ENCODE measurements at places on chromosomes 13 and 19. TPM values are rescaled to one million over a fixed set of nuclear protein-coding genes. Genes with fewer than 3 reads are reported as not detected.
A peak's percentile ranks its signal among the peaks of the same experiment; 100 is the strongest.

DNA sequence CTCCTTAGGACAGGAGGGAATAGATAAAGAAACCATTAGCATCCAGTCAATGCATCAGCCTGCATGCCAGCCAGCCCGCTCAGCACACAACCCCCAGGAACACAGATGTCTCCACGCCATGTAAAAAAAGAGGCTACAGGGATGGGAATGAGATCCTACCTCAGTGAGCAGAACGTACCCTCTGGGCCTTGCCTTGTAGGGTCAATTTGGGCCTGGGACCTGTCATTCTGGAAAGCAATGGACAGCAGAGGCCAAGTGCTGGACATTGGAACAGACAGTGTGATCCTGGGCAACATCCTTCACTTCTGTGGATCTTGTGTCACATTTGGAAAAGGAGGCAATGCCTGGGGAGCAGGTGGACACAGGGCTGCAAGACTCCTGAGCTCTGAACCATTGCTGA, 26.0 kb downstream of the VSTM2B start:
- no peak for DNase-seq

ZNF814 gene
- 9.1 TPM for total RNA-seq

- peak; percentile 77 for DNase-seq
Measured at GRCh38 chr19:19115954-19116353, 22.3 kb downstream of the TMEM161A start.

CEACAM16 gene
- not detected for total RNA-seq

GRCh38 chr19:4115050-4115817, 8.7 kb downstream of the MAP2K2 start:
- DNase-seq = no peak

LRRC4B gene
- total RNA-seq = 1.0 TPM

DNA sequence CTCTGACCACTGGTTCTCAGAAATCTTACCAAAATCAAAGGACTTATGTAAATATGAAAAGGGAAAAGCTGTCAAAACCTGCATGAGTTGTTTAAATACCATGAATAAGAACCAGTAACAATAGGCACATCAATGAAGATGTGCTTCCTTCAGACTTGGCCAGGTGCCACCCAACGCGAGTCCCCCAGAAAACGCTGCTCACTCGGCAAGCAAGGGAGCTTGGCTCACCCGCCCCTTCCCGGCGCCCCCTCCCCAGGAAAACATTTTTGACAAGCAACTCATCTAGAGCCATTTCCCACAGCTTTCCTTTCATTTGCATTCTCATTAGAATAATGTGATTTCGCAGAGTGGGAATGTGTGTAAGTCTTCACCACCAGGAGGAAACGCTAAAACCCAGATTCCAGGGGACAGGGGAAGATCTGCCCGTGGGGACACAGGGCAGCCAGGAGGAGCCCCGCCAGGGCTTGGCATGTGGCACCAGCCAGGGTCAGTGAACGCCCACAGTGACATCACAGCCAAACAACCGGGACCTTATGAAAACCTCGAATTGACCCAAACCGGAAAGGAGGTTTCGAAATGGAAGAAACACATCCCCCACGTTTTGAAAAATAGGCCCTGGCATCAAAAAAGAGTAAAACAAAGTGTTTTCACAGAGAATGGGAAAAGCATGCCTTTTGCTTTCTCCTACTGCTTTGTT, 366.2 kb upstream of the TSHZ3 start:
- no peak for DNase-seq

DNA sequence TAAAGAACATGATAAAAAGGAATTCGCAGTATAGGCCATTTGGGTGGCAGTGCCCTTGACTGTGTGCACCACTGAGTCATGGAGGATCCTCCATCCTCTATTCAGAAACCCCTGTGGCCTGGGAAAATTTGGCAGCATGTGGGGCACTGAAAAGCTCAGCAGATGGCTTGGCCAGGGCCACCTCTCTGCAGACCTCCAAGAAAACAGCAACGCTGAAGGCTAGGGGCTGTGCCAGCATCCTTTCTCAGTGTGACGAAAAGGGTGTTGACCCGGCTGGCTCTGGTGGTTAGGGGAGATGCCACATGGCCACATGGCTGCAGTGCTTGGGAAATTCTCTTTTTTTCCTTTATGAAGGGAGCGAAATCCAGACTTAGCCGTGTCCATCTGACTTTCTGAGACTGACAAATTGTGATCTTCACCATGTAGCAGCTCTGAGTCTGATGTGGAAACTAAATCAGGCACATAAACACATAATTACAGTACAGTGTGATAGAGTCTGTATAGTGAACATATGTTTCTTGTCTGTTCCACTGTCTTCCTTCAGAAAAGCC, 178.0 kb downstream of the KCTD12 start:
- no peak for DNase-seq

GRCh38 chr19:44581288-44581687, 32.1 kb upstream of the IGSF23 start:
- DNase-seq = no peak

GRCh38 chr19:16951529-16951928, 62.7 kb downstream of the F2RL3 start:
- DNase-seq = no peak

- peak; percentile 92 for DNase-seq
Measured at GRCh38 chr19:52690369-52691214, 44.3 kb downstream of the ZNF611 start.

SMIM24 gene
- total RNA-seq = 2.8 TPM

GRCh38 chr19:33720155-33720493, 76.5 kb upstream of the KCTD15 start:
- DNase-seq = no peak

KL gene
- 0.37 TPM for total RNA-seq

DNA sequence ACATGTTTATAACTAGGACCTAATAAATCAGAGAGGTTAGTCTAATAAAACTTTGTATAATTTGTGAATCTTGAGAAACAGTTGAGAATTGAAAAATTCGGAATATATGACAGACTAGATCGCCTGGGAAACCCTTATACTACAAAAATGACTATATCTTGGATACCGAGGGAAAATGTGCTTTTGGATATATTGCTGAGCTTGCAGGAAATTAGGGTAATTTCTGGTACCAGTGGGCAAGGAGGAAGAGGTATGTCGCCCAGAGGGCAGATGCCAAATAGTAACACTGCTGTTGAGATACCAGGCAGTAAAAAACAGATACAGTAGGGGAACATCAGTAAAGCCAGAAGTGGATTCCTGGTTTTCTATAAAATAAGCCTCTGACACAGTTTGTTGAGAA, 17.3 kb downstream of the MPHOSPH8 start:
- no peak for DNase-seq

DNA sequence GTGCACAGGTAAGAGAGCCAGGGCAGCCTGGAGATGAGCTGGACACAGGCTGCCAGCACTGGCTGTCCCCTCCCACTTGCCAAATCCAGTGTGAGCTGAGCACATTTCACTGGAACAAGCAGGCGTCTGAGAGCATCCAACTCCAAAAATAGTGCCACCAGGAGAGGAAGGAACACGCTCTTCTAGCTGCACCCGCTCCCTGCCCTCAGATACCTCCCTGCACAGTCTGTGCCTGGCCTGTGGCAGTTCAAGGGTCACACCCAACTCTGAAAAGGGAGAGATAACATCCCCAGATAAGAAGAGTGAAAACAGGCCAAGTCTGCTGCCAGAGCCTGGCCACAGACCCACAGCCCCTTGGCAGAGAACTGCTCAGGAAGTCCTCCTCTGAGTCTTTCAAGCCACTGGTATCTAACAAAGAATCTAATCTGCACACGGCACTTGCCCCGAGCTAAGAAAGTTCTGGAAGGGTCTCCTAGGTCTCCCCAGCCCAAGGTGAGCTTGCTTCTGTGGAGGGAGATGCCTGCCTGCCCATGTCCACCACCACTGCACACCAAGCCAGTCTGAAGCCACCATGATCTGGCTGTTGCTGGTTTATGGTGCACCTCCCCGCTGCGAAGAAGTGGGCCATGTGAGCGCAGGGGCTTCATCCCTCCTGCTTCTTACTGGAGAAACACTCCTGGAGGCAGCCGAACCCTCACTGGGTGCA, 14.7 kb downstream of the ELL start:
- DNase-seq = no peak

GRCh38 chr19:570251-570686, 2.1 kb upstream of the BSG start:
- no peak for DNase-seq

DNA sequence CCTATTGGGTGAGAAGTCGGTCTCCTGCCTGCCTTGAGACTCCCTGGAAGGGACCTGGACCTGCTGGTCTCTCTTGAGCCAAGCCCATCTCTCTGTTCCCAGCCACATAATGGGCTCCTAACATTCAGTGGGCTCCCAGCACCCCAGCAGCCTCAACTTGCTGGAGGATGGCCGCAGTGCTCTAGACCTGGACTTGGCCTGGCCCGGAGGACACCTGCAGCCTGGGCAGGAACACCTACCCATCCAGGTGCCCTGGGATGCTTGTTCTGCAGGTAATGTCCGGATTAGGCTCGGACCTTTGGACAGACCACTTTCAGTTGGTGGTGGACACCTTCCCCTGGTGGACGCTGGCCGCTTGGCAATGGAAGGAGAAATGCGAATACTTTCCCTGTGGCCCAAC, 214.6 kb downstream of the URI1 start:
- DNase-seq = no peak

GRCh38 chr19:3080286-3080685, 13.9 kb upstream of the GNA11 start:
- DNase-seq = no peak

- DNase-seq = no peak
Measured at GRCh38 chr19:30920222-30920621, 429.0 kb downstream of the TSHZ3 start.

- DNase-seq = no peak
Measured at GRCh38 chr19:39738814-39739213, 985 bp upstream of the CLC start.
